ENCODE measurements at places on chromosomes 16 and 17.

GRCh38 chr17:80526116-80526910 lies 18.3 kb upstream of the RPTOR start:
- no peak for DNase-seq

DNA sequence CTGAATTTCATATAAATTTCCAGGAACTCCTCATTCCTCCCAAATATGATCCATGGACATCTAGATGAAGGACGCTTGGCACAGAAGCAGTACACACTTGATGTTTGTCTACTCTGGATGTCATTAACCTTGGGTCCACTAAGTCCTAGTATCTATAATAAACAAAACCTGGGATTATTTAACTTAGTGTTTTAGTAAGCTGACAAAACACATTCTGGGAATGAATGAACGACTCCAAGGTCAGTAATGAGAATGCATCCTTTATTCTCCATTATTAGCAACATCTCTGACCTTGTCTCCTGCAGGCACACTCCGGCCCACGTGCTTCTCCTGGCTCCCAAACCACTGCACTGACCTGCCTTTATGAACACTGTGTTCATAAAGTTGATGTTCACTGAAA lies 24.1 kb upstream of the CDYL2 start:
- DNase-seq = no peak

DNA sequence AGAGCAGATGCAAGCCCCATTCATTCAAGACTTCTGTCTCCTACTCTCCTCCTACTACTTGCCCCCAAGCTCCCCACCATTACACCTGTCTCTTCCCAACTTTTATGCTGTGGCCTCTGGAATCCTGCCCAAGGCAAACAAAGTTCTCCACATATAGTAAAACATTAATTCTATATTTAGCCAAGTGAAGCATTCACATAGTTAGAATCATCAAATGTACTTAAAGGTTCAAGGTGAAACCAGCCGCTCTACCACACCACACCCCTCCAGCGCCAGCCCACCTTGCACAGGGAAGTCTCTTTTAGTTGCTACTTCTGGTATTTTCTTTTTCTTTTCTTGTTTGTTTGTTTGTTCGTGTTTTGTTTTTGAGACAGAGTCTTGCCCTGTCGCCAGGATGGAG lies 25.4 kb upstream of the GUCY2D start:
- peak; percentile 58 for DNase-seq

DNA sequence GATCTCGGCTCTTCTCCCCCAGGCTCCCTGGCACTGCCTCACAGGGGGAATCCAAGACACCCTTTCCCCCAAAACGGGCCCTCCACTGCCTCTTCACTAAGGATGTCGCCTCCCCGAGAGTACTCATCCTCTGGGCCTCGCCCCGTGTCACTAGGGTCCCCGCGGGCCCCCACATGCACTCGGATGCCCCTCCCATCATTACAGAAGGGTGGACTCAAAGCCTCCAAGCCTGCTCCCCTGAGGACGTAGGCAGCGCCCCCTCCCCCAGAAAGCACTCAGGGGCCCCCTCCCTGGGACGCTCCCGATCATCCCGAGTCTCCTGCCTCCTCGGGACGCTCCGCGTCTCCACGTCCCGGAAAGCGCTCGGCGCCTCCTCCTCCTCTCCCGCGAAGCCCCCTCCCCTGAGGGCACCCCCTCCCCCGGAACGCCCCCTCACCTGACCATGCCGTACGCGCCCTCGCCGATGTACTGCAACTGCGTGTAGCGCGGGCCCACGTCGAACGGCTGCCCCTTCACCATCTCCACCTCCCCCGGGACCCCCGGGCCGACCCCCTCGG lies 338 bp downstream of the MAPK3 start:
- peak; percentile 47 for DNase-seq

DNA sequence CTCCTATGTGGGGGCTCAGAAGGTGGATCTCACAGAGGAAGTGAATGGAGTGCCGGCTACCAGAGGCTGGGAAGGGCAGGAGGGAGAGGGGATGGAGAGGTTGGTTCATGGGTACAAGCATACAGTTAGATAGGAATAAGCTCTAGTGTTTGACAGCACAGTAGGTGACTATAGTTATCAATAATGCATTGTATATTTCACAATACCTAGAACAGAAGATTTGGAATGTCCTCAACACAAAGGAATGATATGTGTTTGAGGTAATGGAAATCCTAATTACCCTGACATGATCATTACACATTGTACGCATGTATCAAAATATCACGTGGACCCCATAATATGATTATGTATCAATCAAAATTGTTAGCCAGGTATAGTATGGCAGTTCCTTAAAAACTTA lies 38.9 kb upstream of the MED9 start:
- no peak for DNase-seq

DNA sequence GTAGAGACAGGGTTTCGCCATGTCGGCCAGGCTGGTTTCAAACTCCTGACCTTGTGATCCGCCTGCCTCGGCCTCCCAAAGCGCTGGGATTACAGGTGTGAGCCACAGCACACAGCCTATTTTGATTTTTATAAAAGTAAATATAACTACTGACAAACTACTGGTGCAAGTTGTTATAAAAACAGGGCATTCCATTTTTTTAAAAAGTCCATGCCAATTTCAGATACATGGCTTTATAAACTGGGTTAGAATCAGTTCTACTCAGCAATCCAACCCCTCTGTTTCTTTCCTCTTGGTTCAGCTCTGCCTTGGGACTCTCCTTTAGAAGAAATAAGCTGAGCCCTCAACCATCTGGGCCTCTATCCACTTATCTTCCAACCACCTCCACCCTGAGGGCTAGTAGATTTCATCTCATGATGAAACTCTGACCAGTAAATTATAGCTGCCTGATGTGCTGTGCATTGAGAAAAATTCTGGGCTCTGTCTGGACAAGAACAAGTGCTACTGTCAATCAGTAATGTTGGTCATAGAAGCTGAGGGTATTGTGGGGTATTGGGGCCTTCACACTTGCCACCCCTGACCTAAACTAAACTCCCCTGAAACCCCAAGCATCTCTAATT lies 10.2 kb downstream of the RANBP10 start:
- no peak for DNase-seq

All from colonic mucosa (tissue), 4 donors.